Thymus (tissue), 14 donors: ENCODE measurements at places on chromosomes 16 and 17. TPM values are rescaled to one million over a fixed set of nuclear protein-coding genes. Genes with fewer than 3 reads are reported as not detected.

HSD17B2 gene
- total RNA-seq, result 0.19 TPM

PROCA1 gene
- total RNA-seq, result 1.0 TPM

DNA sequence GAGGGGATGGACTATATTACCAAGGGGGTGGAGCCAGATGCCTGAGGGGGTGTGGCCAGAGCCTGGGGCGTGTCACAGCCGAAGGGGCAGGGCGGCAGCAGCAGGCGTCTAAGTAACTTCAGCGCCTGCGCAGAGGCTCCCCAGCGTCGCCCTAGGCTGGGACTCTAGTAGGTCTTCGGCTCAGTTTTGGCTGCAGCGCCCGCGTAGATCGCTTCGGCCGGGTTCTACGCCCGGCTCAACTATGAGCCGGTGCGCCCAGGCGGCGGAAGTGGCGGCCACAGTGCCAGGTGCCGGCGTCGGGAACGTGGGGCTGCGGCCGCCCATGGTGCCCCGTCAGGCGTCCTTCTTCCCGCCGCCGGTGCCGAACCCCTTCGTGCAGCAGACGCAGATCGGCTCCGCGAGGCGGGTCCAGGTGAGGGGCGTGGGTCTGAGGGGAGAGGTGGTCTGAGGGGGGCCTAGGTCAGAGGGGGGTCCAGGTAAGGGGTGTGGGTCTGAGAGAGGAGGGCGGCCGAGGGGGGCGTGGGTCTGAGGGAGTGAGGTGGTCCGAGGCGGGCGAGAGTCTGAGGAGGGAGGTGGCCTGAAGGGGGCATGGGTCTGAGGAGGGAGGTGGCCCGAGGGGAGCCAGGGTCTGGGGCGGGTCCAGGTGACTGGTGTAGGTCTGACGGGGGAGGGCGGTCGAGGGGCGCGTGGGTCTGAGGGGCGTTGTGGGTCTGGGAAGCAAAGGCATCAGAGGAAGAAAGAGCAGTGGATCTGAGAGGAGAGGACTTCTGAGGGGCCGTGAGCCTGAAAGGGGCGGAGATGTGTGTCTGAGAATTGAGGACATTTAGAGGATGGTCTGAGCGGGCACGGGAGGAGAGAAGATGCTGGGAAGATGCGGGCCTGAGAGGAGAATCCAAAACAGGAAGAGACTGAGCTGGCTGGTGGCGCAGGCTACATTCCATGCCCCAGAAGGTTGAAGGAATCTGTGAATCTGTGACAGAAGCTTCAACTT lies at the start of gene LPCAT2:
TSS of gene LPCAT2 (plus strand) at position 132 of the 991 bp plus-strand sequence. CDS start at position 242, 110 bp downstream.
- peak; percentile 52 for DNase-seq

DNA sequence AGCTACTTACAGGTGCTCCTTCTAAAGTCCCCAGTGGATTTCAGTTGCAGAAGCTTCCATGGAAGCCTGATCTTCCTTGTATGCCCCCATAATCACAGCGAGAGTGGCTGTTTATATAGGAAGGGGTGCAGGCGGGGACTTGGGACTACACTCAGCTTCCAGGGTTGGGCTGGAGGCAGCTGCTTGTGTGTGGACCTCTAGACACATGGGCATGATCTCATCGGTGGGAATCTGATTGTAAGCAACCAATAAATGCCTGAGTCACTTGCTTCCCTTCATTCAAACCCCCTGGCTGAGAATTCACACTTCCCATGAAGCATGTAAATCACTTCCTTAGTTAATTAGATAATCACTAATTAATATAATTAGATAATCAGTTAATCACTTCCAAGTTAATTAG lies 1.0 kb upstream of the KRT20 start:
- DNase-seq, result no peak

DNA sequence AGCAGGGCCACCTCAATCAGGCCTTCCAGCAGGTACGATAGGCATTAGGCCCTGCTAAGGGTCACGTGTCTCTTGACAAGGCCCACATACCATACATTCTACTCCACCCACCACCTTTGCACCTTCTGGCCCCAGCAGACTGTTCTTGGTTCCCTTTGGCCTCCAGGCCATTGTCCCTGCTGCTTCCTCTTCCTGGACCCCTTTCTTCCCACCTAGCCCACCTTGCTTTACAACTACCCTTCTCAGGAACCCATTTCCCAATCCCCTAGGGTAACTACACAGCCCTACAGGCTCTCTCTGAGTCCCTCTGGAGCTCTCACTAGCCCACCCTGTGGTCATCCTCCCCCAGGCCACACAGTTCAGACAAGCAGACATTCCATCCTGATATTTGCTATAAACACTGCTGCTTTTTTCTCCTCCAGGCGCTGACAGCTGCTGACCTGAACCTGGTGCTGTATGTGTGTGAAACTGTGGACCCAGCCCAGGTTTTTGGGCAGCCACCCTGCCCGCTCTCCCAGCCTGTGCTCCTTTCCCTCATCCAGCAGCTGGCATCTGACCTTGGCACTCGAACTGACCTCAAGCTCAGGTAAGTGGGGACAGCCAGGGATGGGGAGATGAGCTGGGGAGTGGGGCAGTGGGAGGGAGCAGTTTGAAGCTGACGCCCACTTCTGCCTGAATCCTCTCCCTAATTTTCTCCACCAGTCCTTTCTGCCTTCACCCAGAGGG lies 1.4 kb upstream of the NRN1L start:
- no peak for DNase-seq

- DNase-seq, result no peak
Measured at GRCh38 chr16:27428026-27428785, 26.2 kb downstream of the IL21R start.

GRCh38 chr16:89049484-89050118 lies 44.1 kb upstream of the ACSF3 start:
- no peak for DNase-seq
